ENCODE measurements at places on chromosomes 12 and 14. TPM values are rescaled to one million over a fixed set of nuclear protein-coding genes. Genes with fewer than 3 reads are reported as not detected.

GRCh38 chr14:101120641-101121507, 217.4 kb upstream of the RTL1 start:
- H3K27me3 ChIP-seq: peaks cover 3% of the 10 kb centered on the region
- DNase-seq: no peak
- H3K36me3 ChIP-seq: no peaks in the 10 kb centered on the region
- no peak overlapping the region for H3K27ac ChIP-seq
- H3K4me3 ChIP-seq: no peak overlapping the region

- H3K27ac ChIP-seq: peak overlapping the region; percentile 45
- H3K36me3 ChIP-seq: no peaks in the 10 kb centered on the region
- DNase-seq: no peak
- peaks cover 23% of the 10 kb centered on the region for H3K27me3 ChIP-seq
- no peak overlapping the region for H3K4me3 ChIP-seq
- peaks cover 37% of the 10 kb centered on the region for H3K4me1 ChIP-seq
Measured at GRCh38 chr12:124441443-124442194, 125.8 kb downstream of the NCOR2 start.

DNA sequence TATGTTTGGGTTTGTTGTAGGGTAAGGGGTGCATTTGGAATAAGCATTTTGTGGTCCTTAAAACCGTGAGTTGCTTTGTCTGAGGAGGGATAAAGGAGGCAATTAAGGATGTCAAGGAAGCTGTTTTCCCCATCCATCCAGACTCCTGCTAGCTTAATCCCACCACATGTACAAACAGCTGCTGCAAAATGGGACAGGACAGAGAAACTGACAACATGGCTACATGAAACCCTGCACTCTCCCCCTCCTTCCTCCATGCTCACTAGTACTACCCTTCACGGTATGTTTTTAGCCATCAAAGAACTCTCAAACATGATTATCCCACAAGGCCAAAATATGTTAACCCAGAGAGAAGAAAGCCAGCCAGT, 20.6 kb downstream of the ST8SIA1 start:
- peaks cover 3% of the 10 kb centered on the region for H3K4me1 ChIP-seq
- H3K27me3 ChIP-seq: no peaks in the 10 kb centered on the region
- H3K36me3 ChIP-seq: no peaks in the 10 kb centered on the region
- no peak overlapping the region for H3K4me3 ChIP-seq

DNA sequence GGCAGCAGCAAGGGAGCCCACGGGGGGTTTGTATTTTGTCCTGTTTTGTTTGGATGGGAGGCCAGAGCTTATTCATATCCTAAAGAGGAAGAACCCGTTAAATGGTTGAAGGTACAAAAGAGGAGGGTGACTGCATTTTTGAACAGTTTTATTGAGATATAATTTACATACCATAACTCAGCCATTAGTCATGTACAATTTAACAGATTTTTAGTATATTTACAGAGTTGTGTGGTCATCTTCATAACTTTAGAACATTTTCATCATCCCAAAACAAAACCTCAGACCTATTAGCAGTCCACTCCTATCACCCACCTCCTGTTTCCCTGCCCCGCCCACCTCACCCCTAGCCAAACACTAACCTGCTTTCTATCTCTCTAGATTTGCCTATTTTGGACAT, 12.6 kb downstream of the NRDE2 start:
- no peak overlapping the region for H3K4me3 ChIP-seq
- H3K36me3 ChIP-seq: peaks cover 7% of the 10 kb centered on the region
- H3K27me3 ChIP-seq: no peaks in the 10 kb centered on the region
- H3K4me1 ChIP-seq: peaks cover 2% of the 10 kb centered on the region
- H3K27ac ChIP-seq: no peak overlapping the region
- DNase-seq: no peak

Gene SMIM41
- 0.88 TPM for total RNA-seq

Data from glutamatergic neuron (in vitro differentiated cells).